ENCODE measurements at places on chromosomes 2 and 18. TPM values are rescaled to one million over a fixed set of nuclear protein-coding genes. Genes with fewer than 3 reads are reported as not detected.

DNA sequence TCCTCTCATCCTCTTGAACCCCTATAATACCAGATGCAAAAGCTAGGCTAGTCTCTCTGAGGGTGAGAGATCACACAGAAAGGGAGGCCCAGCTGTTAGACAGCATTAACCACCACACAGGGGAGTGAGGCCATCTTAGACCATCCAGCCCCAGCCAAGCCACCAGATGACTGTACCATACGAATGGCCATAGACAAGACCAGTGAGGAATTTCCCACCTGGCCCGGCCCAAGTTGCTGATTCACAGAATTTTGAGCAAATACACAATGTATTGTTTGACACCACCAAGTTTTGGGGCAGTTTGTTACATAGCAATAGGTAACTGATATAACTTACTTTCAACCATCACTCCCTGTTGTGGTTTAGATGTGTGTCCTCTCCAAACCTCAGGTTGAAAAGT is 98.2 kb upstream of the CTNNA2 start:
- DNase-seq, result no peak

DNA sequence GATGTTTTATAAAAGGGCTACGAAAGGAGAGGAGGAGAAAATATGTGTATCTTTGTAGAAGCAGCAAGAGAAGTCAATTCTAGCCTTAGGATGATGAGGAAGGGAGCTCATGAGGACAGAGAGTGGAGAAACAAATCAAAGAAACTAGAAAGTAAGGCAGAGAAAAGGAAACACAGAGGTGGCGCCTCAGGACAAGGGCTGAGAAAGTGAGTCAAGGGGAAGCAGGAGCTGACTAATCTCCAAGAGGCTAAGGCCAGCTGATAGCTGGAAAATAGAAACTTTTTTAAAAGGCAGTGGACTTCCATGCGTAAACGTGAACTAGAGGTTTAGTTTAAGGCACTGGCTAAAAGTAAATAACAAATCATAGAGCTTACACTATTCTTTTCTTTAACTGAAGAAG is 173.3 kb downstream of the ANKRD44 start:
- DNase-seq, result no peak

GCKR gene
- not detected for total RNA-seq

C2orf49 gene
- 17.2 TPM for total RNA-seq

GRCh38 chr2:173513107-173513727 is 158.5 kb downstream of the CDCA7 start:
- peak; percentile 82 for DNase-seq

TRIM43 gene
- total RNA-seq, result not detected

GRCh38 chr2:224379986-224380385 is 21.9 kb downstream of the FAM124B start:
- no peak for DNase-seq

CDCA7 gene
- 0.71 TPM for total RNA-seq

DNA sequence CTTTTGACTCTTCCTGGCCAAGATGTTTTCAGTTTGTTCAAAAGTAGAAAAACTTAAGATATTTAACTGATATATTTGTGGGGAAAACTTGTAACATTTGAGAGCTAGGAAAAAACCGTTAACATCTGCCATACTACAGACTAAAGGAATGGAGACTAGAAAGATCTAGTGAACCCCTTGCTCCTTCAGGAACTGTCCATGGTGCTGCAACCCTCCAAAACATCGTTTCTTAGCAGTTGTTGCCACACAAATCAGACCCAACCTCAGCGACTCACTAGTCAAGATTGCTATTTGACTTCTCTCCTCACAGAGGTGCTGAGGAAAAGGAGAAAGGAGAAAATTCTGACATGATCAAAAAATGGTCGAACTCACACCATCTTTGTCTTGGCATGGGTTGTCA is 393.8 kb upstream of the LYPD1 start:
- no peak for DNase-seq

GRCh38 chr2:11412449-11412810 is 53.5 kb downstream of the E2F6 start:
- no peak for DNase-seq

MYOM1 gene
- total RNA-seq, result 17.2 TPM

IL1F10 gene
- not detected for total RNA-seq

DNA sequence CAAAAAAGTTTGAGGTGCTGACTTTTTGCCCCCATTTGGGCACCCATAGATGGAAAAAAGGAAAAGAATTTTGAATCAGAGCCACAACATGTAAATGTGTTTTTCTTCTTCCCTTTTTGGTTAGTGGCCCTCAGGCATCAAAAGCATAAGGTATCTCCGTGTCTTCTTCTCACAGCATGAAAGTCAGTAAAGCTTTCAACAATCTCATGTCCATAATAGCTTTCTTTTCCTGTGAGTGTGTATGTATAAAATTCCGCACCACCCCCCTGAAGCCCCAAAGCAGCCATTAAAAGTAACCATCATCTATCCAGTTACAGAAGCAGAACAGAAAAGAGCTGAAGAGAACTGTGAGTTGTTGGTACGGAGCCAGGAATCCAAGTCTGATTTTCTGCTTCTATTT is 1539.7 kb upstream of the ACVR2A start:
- DNase-seq, result no peak

ARHGAP15 gene
- 5.4 TPM for total RNA-seq

DNA sequence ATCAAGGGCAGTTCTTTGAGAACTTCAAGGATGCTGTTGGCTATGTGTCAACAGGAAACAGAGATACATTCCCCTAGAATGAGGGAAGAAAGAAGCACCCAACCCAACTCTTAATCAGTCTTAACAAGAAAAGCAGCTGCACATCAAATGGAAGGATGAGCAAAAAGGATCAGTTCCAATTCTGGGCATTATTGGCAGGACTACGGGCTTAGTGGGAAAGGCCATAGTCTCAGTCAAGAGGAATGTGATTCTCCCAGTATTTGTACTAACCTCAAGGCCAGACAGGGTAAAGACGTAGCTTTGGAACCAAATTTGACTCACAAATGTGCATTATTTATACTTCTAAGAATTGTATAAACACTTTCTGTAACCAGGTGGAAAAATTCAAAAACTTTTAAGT is 18.2 kb downstream of the BMP10 start:
- no peak for DNase-seq

CCDC150 gene
- total RNA-seq, result 1.7 TPM

DNA sequence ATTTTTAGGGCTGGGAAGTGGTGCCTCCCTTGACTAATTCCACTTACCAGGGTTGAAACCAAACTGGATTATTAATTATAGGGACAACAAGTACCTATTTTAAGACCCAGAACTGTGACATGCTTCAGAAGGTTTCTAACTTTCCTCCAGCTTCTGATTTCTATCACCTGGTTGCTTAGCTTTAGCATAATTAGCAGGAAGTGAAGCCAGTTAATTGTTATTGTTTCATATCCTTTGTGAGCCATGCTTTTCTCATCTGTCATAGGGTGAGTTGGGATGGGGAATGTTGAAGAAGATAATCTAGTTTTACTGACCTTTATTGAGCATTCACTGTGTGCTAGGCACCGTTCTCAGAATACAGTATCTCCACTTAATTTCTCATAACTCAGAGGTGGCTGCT is 3.2 kb downstream of the YPEL5 start:
- DNase-seq, result no peak

GRCh38 chr18:13220361-13220991 is 1.9 kb downstream of the LDLRAD4 start:
- no peak for DNase-seq

GRCh38 chr2:233414273-233414654 is 60.0 kb downstream of the DGKD start:
- no peak for DNase-seq

GRCh38 chr2:213079756-213080155 is 71.7 kb downstream of the IKZF2 start:
- no peak for DNase-seq

- no peak for DNase-seq
These were observed 46.3 kb downstream of the TANK start for GRCh38 chr2:161206471-161207032.

DNA sequence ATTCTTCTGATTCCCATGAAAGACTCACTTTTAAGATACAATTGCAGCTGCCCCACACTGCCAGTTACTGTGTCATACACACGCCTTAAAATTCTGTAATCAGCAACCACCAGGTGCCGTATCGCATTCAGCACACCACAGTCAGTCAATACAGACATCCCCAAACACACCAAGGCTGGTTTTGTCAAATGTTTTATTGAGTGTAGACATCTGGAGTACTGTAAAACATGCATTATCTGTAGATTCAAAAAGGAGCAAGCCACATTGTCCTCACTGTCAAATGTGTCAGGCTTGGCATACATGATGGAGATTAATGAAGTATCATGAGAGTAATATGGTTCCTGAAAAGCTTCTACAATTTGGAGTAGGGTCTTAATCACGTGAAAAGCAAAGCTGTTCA is 109.7 kb upstream of the SP3 start:
- no peak for DNase-seq

DNA sequence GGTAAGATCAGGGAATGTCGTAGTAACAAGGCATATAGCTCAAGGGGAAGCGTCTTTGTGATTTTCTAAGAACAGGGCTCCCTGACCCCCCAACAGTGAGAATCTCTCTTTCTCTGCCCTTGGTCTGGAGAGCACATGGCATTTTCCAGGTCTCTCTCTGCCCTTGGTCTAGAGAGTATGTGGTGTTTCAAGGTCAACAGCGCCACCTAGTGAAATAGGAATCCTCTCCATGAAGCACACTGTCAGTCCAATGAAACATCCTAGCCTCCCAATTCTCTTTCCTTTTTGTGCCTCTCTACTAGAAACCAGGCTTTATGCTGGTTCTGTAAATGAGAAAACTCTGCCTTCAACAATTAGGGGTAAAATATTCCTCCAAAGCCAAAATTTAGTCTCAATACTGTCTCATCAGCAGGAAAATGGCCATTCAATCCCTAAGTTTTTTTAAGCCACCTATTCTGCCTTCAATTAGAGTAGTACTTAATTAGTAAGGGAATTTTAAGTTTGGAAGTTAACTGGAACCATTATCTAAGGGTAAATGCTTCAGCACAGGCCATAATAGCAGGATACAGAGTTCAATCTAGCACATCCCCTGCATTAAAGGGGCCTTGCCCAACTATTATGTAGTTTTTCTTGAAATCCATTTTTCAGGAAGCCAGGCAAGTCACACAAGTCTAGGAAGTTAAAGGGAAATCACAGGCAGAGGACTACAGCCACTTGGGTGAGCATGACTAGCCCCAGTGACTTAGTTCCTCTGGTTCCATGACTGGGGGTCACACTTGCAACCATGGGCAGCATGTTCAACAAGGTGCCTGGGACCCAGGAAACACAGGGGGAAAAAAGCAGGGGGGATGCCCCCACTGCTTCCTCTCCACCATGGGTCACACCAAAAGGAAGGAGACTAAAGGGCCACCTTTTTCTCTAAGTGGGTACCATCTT is 12.4 kb downstream of the DYM start:
- no peak for DNase-seq

DNA sequence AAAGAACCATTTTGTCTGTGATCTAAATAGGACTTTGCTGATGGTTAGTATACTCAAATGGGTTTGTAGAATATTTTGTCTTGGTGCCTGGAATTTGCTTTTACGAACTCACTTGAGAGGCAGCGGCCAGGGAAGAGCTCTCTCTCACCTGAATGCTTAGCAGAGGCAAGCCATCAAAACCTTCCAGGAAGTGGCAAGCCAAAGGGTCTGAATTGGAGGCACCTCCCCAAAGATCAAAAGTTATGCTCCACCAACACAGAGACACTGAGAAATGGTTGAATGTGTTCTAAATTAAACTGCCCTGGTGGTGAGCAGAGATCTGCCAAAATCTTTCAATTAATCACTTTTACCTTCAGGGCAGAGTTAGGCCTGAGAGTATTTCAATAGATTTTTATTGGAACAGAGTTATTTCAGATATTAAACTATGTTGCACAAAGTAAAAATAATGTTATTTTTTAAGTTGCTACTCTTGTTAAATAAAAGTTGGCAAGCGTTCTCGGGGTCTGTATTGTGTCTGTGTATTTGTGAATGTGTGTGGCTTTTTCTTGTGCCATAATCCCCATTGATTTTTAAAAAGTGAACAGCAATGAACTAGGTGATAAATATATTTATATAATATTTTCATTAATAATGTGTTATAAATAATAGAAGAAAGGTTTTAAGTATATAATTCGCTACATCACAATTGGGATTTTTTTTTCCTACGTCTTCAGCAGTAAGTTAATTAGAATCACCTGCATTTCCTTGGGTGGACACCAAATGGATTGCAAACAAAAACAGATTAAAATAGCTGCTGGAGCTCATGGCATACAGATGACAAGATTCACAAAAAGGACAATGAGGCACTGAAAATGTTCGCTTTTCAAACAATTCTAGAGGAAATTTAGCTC is 416.1 kb downstream of the ARHGAP15 start:
- DNase-seq, result no peak

DNA sequence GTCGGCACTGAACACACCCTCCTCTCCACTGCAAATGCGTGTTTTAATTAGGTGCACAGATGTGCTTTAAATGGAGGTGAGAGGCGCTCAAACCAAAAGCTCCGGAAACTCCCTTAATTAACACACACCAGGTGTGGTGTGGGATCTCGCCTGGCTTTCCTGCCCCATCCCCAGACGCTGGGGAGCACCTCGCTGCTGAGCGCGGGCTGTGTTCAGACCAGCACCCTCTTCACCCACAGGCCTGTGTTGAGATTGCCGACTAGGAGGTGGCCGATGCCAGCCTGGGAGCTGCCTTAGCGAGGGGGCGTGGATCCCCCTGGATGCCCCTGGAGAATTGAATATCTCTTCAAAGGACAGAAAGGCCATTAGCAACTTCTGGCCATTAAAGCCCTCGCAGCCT is 171.7 kb downstream of the MYT1L start:
- no peak for DNase-seq

DNA sequence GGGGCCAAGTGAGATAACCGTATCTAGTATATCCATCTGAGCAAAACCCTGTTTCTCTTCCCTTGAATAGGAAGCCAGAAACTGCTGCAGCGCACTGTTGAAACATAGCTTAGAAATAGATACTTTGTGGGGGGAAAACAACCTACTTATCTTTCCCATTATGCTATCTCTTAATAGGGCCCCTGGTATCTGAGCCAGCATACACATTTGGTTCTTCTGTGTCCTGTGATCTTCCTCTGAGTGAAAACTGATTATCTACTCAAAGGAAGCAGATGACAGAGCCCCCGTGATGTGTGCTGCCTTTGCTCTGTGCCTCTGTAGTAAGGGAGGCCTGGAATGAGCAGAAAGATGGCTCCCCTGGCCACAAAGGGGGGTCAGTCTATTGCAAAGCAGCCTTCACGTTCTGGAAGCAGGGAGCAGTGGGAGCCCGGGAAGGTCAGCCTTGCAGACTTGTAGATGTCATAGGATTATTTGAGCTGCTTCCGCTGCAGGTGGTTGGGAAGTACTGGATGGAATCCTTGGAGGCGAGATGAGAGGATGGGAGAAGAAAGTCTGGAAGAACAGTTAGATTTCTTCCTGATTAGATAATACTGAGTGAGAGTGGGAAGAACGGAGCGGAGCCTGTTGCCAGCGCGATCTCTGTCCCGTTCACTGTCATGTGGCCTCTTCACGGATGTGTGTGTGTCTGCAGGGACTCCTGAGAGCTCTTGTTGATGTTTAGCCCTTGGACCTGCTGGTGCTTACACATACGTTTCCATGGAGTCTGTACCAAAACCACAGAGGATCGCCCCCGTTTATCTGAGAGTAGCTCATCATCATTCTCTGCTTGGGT is 150.1 kb downstream of the AGAP1 start:
- DNase-seq, result no peak

TXNDC2 gene
- total RNA-seq, result 0.26 TPM

TUBA4B gene
- not detected for total RNA-seq
